ENCODE measurements at places on chromosomes 6 and 20.

GRCh38 chr20:32619586-32619985 is 34.5 kb upstream of the NOL4L start:
- no peak for DNase-seq

- DNase-seq = peak; percentile 68
These were observed 31.8 kb downstream of the SUN5 start for GRCh38 chr20:32972181-32973076.

- DNase-seq = no peak
These were observed 136.9 kb upstream of the SALL4 start for GRCh38 chr20:51939259-51939585.

DNA sequence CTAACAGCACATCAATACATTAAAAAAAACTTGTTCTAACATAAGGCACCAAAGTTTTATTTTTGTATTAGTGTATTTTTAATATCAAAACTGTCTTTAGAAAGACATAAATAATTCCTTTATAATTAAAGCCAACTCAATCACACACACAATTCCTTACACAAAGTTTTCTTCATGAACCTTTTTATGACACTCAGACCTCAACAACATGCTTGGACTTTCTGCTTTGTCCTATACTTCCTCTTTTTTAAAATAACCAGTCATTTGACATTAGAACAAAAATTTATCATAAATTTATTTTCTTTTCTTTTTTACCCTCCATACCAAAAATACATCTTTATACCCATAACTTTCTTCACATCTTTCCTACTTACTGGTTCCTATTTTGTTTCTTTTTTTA is 292.0 kb upstream of the ARID1B start:
- no peak for DNase-seq

- no peak for DNase-seq
These were observed 224.2 kb downstream of the SYNDIG1 start for GRCh38 chr20:24693466-24694156.

- DNase-seq = no peak
These were observed 231.2 kb downstream of the ANKRD60 start for GRCh38 chr20:57996936-57997890.

- DNase-seq = no peak
These were observed 600.6 kb upstream of the CHD6 start for GRCh38 chr20:42218621-42219374.

DNA sequence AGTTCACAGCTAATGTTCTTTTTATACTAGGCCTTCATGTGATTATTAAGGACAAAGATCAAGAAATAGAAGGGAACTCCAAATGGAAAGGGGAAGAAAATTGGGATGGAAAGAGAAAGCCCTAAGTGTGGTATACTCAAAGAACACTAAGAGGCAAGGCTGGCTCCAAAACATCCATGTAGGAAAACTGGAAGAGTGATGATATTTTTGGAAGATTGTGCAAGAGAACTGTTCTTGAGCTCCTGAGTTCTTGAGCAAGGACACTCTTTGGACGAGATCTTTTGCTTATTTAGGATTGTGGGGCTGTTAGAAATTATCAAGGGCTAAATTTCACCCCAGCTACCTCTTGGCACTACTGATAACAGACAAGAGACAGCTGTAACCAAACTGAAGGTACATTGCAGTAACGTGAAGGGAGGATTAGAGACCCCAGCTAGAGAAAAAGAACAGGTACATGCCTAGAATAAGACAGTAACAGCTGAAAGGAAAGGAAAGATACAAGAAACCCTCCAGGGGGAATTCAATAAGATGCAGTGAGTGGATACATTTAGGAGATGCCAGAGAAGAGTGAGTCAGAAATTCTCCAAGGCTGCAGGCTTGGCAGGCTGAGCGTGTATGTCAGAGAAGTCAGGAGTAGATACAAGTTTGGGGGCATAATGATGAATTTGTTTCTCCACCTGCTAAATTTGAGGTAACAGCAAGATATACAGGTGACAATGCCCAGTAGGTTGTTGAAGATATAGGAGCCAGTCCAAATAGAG is 69.7 kb downstream of the CBLN4 start:
- no peak for DNase-seq

GRCh38 chr6:105593805-105594671 is 191.2 kb upstream of the PREP start:
- DNase-seq = no peak

- no peak for DNase-seq
These were observed 3.9 kb upstream of the TRIM38 start for GRCh38 chr6:25958700-25959162.

DNA sequence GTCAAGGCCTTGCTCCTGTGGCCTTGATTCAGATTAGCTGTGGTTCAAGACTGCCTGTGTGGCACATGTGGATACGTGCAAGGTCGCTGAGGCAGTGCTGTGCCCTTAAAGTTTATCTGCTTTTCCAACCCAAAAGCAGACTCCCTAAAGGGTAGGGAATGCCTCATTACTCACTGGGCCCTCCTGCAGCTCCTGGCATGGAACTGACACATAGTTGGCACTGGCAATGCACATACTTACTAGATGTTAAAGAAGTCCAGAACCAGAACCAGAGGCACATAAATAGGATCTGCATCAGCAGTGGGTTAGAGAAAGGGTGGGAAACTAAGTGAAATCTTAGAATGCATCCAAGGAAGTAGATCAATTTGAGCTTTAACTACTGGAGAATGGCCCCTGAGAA is 90.6 kb upstream of the MLN start:
- DNase-seq = no peak

DNA sequence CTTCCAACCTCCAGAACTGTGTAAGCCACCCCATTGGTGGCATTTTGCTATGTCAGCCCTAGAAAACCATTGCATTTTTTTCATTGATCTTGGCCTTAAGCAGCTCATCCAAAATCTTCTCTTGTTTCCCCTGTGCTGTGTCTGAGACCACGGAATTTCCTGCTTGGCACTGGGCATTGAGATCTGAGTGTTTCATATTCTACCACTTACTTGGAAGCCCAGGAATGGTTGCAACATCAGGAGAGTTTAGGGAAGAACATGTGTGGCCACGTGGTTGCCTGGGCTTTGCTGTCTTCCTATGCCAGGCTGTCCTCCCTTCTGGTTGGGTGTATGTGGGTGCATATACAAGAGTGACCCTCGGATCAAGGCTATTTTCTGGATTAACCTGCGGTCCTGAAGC is 139.3 kb upstream of the PMEPA1 start:
- DNase-seq = no peak

All from activated T-helper 1 cell treated with anti-CD3 and anti-CD28 coated beads, Interleukin-2, amount 50 U/mL, for 16 hours (primary cell).